ENCODE measurements at places on chromosomes 1 and 21.

GRCh38 chr1:240000634-240001033, 91.0 kb upstream of the FMN2 start:
- DNase-seq, result peak; percentile 73

- peak; percentile 29 for DNase-seq
Observed at GRCh38 chr1:164671323-164671965, 112.5 kb downstream of the PBX1 start.

DNA sequence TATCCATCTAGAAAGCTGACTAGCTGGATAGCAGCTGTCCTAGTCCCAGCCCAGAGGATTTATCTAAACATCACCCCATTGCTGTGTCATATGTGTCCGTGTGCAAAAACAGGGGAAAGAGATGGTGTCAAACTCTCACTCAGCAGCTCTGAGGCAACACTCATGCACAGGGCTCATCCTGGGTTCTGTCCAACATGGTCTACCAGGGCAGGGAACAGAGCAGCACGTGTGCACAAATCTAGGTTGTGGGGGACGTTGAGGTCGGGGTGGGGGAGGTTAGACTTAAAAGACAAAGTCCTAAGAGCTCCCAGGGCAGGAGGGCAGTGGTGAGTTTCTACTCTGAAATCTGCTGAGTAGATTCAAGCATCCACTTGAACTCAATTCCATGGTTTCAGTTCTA, 16.2 kb downstream of the PI4KB start:
- DNase-seq, result no peak

DNA sequence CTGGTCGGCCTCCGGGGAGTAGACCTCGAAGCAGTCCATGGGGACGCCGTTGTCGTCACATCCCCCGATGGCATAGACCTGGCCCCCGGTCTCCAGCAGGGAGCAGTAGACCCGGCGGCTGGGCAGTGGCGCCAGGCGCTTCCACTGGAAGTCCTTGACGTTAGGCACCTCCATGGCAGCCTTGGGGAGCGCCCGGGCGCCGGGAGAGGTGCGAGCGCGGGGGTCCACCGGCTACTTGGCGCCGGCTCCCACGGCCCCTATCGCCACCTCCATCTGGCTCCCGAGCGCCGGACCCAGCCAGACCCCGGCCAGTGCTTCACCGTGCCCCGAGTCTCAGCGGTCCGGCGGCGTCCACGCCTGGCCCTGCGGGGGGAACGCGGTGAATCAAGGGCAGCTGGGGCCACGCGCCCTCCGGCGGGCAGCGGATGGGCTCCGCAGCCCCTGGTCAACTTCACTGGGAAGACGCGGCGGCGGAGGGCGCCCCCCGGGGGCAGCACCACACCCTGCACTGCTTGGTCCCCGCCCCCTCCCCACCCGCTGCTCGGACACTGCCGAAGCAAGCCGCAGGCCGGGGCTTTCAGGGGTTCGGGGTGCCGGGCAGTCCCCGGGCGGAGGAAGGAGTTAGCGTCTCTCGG, 13.2 kb downstream of the KLHDC8A start:
- DNase-seq, result no peak

- DNase-seq, result peak; percentile 19
Observed at GRCh38 chr1:35838693-35839245, 31.0 kb downstream of the AGO4 start.

- no peak for DNase-seq
Observed at GRCh38 chr1:98439471-98439870, 222.1 kb upstream of the SNX7 start.

- no peak for DNase-seq
Observed at GRCh38 chr1:43276673-43277072, 6.9 kb downstream of the TMEM125 start.

- peak; percentile 83 for DNase-seq
Observed at GRCh38 chr1:223887747-223888418, 42.1 kb upstream of the TP53BP2 start.

GRCh38 chr1:211518330-211519289, 26.6 kb upstream of the RD3 start:
- no peak for DNase-seq

- DNase-seq, result no peak
Observed at GRCh38 chr1:240109130-240109529, 17.4 kb downstream of the FMN2 start.
